ENCODE measurements at places on chromosomes 2 and 18.

GRCh38 chr2:240796543-240797499 is 23.2 kb downstream of the KIF1A start:
- DNase-seq = peak; percentile 78

- DNase-seq = peak; percentile 22
Observed at GRCh38 chr2:4272261-4272858, 569.0 kb downstream of the DCDC2C start.

GRCh38 chr2:191933307-191934105 is 86.6 kb upstream of the CAVIN2 start:
- no peak for DNase-seq

DNA sequence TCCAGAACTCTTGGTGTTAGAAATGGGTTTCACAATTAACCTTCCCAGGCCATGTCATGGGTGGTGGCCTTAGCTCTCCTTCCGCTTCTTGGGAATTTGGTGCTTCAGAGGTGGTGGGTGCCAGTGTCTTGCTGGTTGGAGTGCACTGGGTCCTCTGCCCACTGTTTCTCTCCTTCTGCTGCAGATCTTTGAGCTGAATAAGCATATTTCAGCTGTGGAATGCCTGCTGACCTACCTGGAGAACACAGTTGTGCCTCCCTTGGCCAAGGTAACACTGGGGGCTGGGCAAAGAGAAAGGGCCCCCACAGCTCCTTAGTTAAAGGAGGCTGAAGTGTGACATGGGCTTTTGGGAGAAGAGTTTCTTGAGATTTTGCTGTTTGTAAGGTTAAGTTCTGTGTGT is 32.0 kb upstream of the PRLH start:
- no peak for DNase-seq

GRCh38 chr2:59594671-59595222 is 958.7 kb downstream of the BCL11A start:
- no peak for DNase-seq
